ENCODE measurements at places on chromosomes 2 and 18.

GRCh38 chr2:208359632-208359986, 47.0 kb upstream of the PTH2R start:
- no peak for DNase-seq

- DNase-seq = no peak
Measured at GRCh38 chr2:111665551-111666116, 218.4 kb downstream of the ANAPC1 start.

GRCh38 chr2:71832388-71832787, 315.3 kb downstream of the CYP26B1 start:
- DNase-seq = no peak

DNA sequence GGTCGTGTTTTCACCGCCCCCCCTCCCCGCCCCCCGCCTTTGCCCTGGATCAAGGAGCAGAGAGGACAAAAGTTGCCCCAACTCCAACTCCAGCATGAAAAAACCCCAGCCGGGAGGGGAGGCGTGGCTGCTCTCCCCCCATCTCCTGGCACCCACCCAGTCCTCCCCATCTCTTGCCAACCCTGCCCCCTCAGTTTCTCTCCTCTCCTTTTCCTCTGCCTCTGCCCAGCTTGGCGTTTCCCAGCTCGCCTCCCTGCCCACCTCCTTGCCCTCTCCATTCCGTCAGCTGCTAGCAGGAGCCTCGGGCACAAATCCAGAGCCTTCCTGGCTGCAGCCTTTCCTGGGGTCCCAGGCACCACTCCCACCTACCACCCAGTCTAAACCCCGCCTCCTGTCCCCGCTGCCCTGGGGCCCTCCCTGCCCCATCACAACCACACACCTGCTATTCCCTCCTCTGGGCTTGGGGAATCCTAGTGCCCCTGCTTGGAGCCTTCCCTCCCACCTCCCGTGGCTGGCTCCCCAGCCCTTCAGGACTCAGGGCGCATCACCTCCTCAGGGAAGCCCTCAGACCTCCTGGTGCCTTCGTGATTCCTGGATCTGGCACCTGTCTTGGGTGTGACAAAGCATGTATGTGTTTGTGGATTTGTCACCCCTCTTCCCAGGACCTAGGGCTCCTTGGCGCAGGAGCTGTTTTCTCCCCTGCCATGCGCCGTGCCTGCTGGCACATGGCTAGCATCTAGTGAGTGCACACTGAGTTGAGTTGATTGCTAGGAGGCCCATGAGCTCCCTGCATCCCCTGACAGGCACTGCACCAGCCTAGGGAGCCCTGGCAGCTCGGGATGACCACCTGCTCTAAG, 209.1 kb downstream of the TFCP2L1 start:
- no peak for DNase-seq

DNA sequence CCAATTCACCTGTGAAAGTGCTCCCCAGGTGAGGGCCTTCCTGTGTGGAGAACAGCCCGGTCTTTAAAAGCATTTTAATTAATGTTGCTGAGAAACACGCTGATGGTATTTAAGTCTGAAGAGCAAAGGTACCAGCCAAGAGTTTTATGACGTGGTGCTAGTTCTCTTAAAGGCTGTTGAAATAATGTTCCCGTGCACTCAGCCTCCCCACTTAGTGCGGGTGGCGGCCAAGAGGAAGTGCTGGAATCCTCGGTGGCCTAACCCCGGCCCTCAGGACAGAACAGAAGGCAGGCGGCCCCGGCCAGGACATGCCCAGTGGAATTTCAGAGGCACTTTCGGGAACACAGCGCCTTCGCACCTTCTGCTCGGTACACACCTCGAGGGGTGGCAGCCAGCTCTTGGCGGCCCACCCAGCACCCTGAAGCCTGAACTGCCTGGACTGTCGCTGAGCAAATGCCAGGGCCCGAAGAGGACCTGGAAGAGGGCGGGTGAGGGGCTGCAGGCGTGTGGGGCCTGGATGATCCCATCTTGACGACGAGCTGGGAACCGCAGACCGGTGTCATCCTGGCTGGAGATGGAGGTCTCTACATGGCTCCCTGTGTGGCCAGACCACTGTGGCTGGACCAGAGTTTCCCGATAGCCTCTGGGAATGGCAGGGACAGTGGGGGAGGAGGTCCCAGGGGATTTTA, 142.9 kb downstream of the ASB1 start:
- DNase-seq = peak; percentile 88

DNA sequence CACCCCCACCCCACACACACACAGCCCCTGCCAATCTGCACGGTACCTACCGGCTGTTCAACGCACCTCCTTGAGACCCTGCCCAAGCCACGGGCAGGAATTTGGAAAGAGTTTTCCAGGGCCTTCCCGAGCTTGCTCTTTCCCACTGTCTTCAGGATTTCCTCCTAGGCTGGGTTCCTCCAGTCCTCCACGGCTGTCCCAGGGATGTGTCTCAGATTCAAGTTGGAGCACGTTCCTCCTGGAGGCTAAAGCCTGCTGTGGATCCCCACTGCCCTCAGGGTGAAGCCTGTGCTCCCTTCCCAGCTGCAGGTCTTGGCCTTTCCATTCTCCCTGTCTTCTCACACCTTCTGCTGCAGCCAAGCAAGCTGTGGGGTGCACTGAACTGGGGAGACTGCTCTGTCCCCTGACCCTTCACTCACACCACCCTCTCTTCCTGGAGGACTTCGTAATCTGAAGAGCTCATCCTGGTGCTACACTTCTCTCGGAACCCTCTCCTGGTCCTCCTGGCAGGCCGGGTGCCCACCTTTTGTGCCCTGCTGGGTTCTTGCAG, 54.9 kb upstream of the HS6ST1 start:
- DNase-seq = no peak

GRCh38 chr2:54336136-54336976, 80.3 kb upstream of the TSPYL6 start:
- no peak for DNase-seq

DNA sequence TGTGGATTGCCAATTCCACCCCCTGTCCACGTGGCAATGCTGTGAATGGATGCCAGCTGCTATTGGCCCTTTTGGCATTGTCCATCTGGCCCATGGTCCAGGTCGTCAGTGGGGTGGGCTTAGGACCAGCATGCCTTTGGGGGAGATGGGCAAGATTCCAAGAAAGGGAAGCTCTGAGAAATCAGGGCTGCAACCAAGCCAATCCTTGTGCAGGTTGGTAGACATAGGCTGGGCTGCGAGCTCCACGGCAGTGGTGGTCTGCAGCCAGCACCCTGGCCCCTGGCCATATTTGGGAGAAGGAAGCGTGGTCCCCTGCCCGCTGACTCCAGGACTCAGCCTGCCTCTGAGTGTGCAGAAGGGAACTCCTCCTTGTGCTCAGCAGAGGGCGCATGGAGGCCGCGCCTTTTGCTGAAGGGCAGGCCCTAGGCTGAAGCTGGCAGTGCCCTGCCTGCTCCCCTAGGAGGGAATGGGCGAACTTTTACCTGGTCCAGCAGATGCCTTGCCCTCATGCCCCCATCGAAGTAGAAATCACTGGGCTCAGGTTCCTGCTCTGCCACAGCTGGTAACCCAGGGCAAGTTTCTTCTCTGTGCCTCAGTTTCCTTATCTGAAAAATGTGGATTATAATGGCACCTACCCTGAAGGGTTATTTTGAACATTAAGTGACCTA, 5.4 kb downstream of the SPR start:
- DNase-seq = peak; percentile 74

DNA sequence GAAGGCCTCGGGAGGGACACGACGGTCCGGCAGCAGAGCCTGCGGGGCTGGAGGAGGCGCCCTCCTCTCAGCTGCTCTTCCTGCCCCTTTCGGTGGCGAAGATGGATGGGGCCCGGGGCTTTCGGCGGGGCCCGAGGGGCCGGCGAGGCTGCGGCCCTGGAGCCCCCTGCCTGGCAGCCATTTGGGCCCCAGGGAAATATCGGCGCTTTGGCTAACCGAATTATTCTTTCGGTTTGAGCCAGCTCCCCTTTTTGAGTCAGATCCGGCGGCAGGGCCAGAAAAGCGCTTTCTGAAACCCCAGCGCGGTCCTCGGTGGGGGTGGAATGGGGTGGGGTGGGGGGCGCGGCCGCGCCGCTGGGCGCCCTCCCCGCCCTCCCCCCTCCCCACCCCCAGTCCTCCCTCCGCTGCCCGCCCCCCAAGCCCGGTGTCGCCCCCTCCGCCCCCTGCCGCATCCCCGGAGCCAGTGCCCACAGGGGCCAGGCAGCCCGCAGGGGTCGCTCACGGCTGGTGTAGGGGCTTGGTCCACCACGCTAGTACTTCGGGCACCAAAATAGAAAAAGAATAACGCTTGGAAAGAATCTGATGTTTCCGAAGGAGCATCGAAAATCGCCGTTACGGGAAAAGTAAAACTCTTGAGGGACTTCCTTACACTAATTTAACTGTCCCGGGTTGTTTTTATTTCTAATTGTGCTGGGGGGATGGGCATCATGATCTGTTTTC, 9.1 kb upstream of the ARID5A start:
- DNase-seq = no peak

DNA sequence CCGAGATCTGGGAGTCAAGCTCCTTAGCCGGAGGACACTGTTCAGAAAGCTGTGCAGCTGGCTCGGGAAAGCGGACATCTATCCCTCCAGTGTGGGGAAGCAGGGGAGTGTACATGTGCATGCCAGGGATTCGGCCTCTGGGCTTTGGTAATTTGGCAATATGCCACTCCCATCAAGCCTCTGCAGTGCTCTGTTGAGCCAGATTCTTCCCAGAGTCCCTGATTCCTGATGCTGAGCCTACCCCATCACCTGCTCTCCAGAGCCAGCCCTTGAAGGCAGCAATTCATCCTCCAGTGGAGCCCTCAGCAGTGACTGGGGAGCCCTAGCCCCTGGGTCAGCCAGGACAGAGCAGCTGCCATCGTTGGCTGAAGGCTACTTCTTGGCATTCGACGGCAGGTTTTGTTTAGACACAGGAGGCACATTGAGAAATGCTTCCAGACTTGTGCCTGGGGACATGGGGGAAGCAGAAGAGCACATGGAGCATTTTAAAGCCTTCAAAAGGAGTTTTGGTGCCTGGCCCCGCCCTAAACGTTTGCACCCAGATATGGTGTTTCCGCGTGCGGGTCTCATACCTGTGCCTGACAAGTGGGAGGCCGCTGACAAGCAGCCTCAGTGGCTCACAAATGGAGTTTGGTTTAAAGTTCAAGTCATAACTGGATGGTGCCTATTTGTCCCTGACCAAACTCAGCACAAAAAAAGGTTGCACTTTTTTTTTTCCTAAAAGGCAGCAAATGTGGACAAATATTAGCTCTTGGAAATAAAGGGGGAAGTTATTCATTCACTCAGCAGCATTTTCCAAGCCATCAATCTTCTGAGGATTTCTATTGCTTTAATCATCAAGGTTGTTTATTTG, 272.8 kb downstream of the CYRIA start:
- no peak for DNase-seq

DNA sequence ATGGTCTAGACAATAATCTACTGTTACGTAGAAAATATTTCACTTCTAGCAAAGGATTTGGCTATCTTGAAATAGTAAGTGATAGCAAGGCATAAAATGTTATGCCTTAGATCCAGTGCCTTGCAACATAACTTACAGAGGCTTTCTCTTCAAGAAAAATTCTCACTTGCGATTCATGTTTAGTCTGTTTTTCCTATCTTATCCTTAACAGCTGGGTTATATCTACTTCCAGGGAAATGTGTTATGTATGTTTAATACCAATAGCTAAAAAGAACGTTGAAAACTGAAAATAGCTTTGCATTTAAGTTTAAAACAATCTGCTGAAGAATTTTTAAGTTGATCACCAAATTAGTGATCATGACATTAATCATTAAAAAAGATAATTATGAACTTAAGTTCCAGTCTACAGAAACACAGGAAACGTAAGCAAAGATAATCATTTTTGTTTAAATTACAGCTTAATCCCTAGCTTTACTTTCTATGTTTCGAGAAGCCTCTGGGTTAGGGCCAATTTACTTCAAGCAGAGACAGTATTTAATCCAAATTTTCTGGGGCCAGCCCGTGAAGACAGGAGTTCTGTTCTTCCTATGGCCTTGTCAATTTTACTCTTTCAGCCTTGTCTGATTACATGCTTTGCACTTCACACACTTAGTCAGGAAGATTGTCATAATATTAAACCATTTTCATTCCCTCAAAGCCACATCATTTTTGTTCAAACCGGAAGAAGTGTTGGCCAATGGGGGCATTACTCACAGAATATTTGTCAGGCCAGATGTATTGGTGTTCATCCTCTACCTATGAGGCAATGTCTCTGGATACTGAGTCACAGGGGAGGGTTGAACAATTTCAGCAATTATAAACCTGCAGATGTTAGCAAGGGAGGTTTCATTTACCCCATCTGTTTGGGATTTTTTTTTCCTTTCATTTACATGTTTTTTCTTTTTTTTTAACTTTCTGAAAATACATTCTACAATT, 1132.9 kb upstream of the ZEB2 start:
- peak; percentile 78 for DNase-seq

- DNase-seq = no peak
Measured at GRCh38 chr2:231276987-231277386, 78.6 kb downstream of the ARMC9 start.

- DNase-seq = no peak
Measured at GRCh38 chr18:74278058-74278457, 13.7 kb downstream of the CYB5A start.

- DNase-seq = no peak
Measured at GRCh38 chr2:229296016-229296415, 24.9 kb upstream of the PID1 start.

DNA sequence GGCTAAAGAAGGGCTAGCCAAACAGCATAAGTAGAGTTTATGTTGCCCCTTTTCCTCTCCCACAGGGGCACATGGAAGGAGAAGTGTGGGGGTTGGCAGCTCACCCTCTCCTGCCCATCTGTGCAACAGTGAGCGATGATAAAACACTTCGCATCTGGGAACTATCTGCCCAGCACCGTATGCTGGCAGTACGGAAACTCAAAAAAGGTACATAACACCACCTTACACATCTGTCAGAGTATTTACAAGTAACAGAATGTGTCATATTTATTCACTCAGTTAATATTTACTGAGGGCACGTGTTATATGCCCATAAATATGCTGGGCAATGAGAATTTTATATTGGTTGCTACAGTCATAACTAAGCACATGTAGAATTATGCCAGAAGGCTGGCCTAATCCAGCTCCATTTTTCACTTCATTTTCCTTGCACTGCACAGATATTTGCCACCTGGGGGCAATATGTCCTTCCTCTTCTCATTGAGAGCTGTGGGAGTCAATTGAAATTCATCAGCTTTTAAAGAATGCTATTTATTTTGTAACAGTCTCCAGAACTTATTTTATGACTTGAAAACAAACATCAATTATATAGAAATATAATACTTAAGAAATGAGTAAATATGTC, 150.6 kb downstream of the RTN4 start:
- DNase-seq = no peak

GRCh38 chr2:197170208-197170607, 140.4 kb downstream of the ANKRD44 start:
- no peak for DNase-seq

DNA sequence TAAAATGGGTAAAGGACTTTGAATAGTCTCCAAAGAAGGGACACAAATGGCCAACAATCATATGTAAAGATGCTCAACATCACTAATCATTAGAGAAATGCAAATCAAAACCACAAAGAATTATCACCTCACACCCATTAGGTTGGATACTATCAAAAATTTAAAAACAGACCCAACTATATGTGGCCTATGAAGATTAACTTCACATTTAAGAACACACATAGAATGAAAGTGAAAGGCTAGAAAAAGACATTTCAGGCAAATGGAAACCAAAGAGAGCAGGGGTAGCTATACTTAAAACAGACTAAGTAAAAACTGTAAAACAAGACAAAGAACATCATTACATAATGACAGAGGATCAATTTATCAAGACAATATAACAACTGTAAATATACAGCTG, 53.5 kb upstream of the ASPRV1 start:
- no peak for DNase-seq
